ENCODE measurements at places on chromosomes 13 and 19.

- DNase-seq: no peak
Observed at GRCh38 chr19:33449799-33450198, 71.8 kb downstream of the PEPD start.

DNA sequence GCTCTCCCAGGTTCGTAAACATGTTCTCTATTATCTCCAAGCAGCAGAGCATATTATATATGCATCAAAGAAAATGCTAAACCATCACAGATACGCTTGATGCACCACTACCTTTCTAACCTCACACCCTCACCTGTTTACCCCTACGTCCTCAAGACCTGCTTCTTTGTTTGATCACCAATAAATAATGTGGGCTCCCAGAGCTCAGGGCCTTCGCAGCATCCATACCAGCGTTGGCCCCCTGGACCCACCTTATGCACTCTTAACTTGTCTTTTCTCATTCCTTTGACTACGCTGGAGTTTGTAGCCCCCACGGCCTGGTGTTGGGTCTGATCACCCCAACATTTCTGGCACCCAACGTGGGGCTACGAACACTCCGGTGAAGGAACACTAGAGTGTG lies 10.0 kb upstream of the ZNF443 start:
- DNase-seq: no peak

GRCh38 chr13:61727767-61728166 lies 312.1 kb upstream of the PCDH20 start:
- DNase-seq: no peak

- DNase-seq: no peak
Observed at GRCh38 chr19:45137179-45137761, 23.5 kb downstream of the NKPD1 start.

DNA sequence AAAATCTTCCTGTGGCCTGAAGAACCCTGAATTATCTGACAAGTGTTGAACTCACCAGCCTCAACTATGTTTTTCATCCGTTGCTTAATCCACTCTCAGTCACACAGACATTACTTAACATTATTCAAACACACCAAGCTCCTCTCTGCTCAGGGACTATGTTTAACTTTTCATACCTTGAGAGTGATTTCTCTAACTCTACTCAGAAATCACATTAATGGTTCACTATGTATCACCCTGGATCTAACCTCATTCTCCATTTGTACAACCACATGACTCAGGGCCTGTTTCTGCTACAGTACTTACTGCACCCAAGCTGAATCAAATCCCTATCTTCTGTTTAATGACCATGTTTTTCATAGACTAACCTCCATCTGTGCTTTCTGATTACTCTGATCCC lies 553.7 kb upstream of the PRR20A start:
- no peak for DNase-seq

DNA sequence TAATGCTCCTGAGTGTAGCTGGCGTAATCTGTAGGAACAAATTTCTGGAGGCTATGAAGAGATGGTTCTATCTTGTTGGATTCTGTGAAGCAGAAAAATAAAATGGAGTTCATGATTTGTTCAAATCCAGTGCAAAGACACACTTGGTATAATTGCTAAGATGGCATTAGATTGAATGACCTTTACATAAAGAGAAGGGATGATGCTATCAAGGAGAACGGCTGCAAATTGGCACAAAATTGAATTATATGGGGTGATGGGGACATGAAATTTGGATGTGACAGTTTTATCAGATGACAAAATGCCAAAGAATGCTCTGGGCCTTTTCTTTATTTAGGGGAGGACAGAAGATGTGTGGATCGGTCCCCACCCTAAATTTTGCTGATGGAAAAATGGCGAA lies 4.0 kb downstream of the METTL21C start:
- no peak for DNase-seq

- DNase-seq: no peak
Observed at GRCh38 chr13:27973291-27973690, 4.2 kb upstream of the CDX2 start.

DNA sequence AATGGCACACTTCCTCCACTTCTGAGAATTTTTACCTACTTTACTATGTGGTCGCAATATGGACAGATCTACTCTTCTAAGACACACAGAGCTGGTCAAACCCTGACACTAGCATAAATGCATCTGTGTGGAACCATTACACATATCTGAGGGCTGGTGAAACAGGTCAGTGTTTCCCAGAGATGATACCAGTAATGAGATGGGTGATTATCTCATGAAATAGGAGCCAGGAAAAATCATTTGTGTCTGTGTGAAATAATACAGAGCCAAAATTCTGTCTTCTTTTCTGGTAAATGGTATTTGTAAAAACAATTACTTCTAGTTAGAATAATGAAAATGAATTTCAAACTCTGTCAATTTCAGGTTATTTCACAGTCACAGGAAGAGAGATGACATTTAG lies 71.6 kb upstream of the FARP1 start:
- no peak for DNase-seq

GRCh38 chr19:7004313-7004931 lies 16.8 kb downstream of the MBD3L2B start:
- no peak for DNase-seq

- peak; percentile 49 for DNase-seq
Observed at GRCh38 chr19:16078759-16079707, 2.7 kb downstream of the TPM4 start.

DNA sequence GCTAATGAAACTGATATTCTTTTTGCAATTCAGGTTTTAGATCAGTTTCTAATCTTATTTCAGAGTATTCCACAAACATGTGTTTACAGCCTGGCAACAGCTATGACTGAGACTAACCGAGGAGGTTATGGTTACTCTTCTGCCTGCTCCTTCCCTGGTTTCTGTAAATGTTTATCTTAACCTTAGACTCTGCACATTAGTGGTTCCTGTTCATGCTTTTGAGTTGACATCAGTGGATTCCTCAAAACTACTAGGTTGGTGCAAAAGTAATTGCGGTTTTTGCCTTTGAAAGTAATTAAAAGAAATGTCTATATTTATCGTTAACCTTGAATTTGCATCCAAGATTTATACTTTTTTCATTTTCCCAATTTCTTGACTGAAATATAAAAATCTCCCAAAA lies 237.0 kb upstream of the TSHZ3 start:
- DNase-seq: no peak

DNA sequence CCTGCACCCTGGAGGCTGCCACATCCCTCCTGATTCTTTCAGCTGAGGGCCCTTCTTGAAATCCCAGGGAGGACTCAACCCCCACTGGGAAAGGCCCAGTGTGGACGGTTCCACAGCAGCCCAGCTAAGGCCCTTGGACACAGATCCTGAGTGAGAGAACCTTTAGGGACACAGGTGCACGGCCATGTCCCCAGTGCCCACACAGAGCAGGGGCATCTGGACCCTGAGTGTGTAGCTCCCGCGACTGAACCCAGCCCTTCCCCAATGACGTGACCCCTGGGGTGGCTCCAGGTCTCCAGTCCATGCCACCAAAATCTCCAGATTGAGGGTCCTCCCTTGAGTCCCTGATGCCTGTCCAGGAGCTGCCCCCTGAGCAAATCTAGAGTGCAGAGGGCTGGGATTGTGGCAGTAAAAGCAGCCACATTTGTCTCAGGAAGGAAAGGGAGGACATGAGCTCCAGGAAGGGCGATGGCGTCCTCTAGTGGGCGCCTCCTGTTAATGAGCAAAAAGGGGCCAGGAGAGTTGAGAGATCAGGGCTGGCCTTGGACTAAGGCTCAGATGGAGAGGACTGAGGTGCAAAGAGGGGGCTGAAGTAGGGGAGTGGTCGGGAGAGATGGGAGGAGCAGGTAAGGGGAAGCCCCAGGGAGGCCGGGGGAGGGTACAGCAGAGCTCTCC lies 6.9 kb upstream of the CEACAM5 start:
- no peak for DNase-seq

DNA sequence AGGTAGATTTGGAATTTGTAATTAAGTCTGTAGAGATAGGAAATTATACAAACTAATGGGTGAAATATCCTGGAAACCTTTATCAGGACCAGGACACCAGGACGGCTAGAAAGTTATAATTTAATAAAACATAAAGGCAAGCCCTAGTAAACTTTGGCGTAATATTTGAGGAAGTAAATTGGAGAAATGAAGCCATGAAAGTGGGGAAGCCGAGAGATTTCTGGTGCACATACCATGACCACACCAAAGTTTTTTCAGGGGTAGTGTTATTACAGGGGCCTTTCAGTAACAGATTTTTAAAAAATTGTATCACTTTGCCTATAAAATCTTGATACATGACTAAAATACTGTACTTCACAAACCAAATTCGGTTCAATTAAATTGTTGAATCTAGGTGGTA lies 54.7 kb upstream of the URAD start:
- DNase-seq: no peak

- DNase-seq: no peak
Observed at GRCh38 chr19:4189641-4190040, 7.2 kb downstream of the ANKRD24 start.

- no peak for DNase-seq
Observed at GRCh38 chr19:6864325-6864940, 22.9 kb upstream of the ADGRE1 start.

DNA sequence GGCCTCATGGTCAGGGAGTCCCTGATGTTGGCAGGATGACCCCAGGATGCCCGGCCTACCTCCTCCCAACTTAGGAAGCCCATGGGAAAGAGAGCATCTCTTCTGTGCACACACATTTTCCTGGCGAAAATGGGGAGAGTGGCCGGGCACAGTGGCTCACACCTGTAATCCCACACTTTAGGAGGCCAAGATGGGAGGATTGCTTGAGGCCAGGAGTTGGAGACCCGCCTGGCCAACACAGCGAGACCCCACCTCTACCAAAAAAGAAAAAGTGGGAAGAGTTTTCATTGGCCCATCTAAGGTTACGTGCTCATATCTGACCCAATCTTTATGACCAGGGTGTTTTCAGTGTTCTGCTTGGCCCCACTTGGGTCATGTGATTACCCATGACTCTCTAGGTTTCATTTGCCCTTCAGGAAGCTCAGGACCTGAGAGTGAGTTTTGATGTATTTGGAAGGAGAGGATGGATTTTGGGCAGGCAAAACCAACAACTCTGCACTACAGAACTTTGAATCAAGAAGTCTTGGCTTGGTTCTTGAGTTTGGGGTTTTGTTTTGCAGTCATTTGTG lies 33.6 kb upstream of the SHKBP1 start:
- DNase-seq: no peak

GRCh38 chr13:48320891-48321510 lies 17.4 kb downstream of the RB1 start:
- DNase-seq: no peak

GRCh38 chr13:110949628-110950027 lies 34.8 kb upstream of the ANKRD10 start:
- DNase-seq: no peak

DNA sequence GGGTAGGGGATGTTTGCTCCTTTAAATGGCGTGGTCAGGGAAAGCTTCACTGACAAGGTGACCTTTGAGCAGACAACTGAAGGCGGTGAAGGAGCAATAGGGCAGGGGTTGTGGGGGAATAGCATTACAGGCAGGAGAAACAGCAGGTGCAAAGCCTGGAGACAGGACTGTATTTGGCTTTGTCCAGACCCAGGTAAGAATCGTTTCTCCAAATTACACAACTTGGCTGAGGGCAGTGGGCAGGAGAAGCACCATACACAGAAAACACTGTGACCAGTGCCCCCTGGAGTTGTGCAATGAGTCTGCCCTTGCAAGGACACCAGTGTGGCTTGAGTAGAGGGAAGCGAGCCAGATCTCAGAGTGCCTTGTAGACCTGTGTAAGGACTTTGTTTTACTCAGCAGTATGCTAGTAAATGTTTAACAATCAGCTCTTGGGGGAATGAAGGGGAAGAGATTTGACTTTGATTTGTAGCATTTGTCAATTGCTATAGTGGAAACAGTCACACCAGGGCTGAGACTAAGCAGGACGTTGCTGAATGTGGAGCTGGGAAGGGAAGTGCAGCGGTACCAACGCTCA lies 360.0 kb downstream of the DCT start:
- DNase-seq: no peak

GRCh38 chr19:4791183-4792018 lies at the start of gene FEM1A:
TSS of gene FEM1A (plus strand) at chr19:4791734. CDS start at chr19:4791855, 121 bp downstream.
- peak; percentile 97 for DNase-seq

DNA sequence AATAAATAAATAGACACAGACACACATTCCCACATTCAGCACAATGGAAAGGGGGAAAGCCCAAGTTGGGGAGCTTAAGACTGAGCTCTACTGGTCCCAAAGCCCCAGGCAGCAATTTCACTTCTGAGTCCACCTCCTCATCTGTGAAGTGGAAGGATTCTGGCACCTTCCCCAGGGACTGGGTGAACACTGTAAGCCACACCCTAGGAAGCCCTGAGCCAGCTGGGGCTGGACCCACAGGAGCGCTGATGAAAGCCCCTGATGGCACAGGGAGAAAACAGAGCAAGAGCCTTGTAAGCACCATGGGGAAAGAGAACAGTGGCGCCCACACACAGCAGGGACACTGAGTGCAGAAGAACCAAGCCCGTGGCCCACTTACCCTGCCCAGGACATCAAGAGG lies 37.8 kb downstream of the EPS15L1 start:
- DNase-seq: no peak

DNA sequence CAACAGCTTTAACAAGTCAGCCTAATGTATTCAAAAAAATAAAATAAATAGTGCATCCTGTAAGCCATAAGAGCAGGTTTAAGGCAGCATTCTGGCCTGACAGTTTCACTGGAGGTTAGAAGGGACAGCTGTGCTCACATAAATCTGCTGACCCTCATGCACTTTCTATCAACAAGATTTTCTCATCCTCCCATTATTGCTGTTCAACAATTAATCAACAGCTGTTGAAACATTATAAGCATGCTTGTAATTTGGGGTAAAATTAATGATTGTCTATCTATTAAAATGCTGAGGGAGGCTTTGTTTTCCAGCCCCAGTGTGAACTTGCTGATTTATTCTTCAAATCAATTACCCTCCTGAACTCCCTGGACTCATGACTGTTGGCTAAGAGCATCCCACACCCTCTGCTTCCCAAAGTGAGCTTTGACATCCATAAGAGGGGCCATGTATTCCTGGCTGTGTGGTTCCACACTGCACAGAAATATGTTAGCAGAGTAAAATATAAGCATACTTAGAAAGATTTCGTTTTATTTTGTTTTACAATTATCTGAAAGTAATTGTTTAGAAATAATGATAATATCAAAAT lies 492.4 kb downstream of the EFNB2 start:
- DNase-seq: no peak

DNA sequence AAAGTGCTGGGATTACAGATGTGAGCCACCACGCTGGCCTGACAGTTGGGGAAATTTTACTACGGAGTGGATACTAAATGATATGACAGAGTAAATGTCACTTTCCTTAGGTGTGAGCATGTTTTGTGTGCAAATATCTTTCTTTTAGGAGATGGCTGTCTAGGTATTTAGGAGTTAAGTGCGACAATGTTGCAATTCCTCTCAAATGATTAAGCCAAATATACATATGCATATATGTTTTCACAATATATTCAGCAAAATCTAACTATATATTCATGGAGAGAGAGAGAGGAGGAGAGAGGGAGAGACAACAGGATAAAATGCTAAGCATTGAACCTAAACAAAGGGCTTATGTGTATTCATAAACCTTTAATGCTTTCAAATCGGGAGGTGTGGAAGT lies 5.4 kb upstream of the SERTAD3 start:
- no peak for DNase-seq

DNA sequence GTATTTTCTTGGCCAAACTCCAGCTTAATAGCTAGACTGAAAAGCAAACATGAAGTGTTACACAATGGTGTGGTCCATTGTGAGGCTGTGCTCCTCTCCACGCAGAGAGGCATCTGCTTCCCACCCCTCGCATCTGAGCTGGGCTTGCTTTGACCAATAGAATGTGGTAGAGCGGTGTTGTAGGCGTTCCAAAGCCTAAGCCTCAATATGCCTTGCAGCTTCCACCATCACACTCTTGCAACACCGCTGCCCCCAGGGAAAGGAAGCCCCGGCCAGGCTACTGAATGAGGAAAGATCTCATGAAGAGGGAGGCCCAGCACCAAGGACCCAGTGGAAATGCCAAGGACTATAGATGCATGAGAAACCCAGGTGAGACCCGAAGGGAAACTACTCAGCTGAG lies 9.4 kb downstream of the FLT1 start:
- DNase-seq: no peak
